ENCODE measurements at places on chromosomes 2 and 18.

- peak; percentile 21 for DNase-seq
Measured at GRCh38 chr2:86249579-86250391, 50.5 kb downstream of the MRPL35 start.

DNA sequence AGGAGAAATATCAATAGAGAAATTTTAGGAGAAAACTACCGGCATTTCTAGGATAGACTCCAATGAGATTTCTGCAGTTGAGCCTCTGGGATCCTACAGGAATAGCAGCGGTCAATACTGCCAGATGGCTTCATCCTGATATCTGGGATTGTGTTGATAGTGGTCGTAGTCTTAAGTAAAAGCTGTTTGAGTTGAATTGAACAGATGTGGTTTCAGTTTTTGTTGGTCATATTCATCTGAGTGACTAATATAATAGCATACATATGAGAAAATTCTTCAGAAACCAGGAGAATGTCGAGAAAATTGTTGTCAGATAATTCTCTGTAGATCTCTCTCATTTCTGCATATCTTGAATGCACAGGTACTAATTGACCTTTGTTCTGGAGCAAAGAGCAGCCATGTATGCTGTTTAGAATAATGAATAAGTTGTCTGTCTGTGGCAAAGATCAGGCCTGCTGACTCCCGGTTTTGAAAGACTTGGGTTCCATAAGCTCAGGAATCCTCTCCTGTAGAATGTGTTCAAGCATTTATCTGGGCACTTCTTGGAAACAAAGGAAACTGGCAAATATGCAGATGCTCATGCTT is 288.1 kb downstream of the TMX3 start:
- DNase-seq: no peak

- no peak for DNase-seq
Measured at GRCh38 chr2:177682836-177683660, 290.5 kb downstream of the AGPS start.

- DNase-seq: no peak
Measured at GRCh38 chr2:109213646-109214433, 84.8 kb downstream of the SH3RF3 start.

DNA sequence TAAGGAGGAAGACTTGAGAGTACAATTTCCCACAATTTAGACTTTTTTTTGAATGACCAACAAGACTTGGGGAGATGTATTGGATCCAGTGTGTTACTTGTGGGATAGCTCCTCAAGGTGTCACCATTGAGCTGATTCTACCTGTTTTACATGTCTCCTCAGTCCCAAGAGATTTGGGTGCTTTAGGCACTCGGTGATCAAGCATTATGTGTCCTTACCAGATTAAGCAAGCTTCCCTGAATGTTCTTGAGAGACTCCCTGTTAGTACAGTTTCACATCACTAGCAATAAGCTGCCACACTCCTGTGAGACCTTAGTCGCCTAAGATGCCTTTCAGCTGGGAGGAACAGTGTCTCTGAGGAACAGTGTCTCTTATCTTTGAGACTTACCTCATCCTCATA is 384.3 kb upstream of the SYT4 start:
- no peak for DNase-seq

DNA sequence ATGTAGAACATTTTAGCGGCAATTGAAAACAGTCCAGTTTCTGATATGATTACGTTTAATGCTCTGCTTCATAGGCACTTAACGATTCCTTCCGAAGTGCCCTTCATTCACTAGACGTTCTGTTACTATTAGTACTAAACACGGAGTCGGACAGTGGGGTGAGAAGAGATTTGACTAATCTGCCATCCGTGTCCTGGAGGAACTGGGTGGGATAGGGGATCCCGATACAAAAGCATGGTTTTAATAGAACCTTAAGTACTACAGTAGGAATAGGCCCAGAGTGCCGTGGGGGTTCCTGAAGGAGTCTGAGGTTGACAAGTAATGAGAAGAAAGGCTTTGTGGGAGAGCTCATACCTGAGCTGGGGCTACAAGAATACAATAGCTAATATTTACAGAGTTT is 631 bp downstream of the MORN2 start:
- no peak for DNase-seq

GRCh38 chr2:239187464-239188253 is 213.2 kb downstream of the HDAC4 start:
- DNase-seq: no peak

- peak; percentile 41 for DNase-seq
Measured at GRCh38 chr2:136384531-136385303, 266.8 kb upstream of the CXCR4 start.

DNA sequence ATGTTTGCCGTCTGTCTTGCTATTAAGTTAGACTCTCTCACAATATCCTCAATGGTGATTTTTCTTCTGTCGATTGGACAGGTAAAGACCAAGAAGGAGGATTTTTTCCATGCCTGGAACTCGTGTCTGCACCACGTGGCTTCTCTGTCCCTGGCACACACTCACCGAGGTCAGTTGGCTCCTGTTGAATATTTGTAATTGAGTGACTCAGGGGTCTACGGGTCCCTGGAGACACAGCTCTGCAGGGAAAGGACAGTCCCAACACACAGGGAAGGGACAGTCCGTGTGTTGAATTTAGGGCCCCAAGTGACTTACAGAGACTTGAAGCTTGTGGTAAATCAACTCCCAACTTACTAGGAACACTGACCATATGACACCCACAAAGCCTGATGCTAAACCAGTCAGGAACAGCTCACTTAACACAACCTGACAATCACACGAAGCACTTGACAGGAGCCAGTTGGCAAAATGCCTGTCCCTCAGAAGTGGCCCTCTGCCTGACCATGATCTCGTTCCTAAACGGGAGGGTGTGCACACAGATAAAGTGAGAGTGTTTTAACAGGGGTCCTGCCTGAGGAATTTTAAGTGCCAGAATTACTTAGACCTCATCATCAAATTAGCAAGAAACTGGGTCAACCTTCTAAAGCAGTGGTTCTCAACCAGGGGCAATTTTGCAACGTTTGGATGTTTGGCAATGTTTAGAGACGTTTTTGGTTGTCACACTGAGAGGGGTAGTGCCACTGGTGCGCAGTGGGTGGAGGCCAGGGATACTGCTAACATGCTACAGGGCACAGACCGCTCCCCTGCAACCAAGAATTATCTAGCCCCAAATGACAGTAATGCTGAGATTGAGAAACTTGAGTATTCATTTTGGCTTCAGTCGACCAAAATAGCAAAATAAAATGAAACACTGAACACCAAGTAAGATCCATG is 88.9 kb upstream of the BCL2L11 start:
- no peak for DNase-seq

GRCh38 chr18:5456577-5457461 is 87.0 kb downstream of the EPB41L3 start:
- DNase-seq: no peak

- DNase-seq: no peak
Measured at GRCh38 chr2:127897531-127898211, 11.9 kb upstream of the AMMECR1L start.

- DNase-seq: no peak
Measured at GRCh38 chr2:169599568-169599967, 15.4 kb downstream of the PPIG start.

DNA sequence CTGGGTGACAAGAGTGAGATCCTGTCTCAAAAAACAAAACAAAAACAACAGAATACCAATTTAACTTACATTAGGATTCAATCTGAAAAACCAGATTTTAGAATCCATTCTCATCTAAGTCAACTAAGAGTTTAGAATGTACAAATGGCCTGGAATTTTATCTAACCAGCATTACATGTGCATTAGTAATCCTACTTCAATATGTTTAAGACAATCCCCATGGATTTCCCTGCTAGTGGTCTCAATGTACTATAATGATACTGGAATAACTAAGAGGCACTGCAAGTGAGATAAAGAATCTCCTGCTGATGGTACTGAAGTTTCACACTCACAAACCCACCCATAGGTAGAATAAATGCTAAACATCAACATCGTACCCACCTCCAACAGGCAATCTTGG is 53.9 kb upstream of the DNER start:
- no peak for DNase-seq

GRCh38 chr18:12327510-12328178 is 19.6 kb downstream of the TUBB6 start:
- DNase-seq: no peak

GRCh38 chr2:157922815-157923214 is 46.7 kb upstream of the ACVR1 start:
- no peak for DNase-seq

- DNase-seq: no peak
Measured at GRCh38 chr2:212276813-212277212, 261.8 kb downstream of the ERBB4 start.

- DNase-seq: peak; percentile 52
Measured at GRCh38 chr2:37344453-37345361, at the start of gene QPCT. TSS of gene QPCT (plus strand) at chr2:37344630. CDS start at chr2:37344732, 102 bp downstream.

DNA sequence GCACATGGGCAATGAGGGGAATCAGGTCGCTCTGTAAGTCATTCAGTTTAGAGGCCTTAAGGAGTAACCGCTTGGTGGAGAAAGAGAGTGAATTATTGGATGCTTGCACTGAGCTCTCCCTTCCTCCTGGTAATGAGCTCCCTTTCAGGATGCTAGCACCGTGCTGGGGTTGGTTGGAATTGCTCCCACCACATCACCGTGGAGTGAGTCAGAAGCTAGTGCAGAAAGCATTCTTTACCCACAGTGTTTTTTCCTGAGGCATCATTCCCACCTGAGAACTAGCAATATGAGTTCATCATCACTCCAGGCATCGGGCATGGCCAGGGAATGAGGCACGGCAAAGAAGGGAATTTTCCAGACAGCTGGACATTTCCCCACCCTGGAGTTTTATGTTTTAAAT is 57.6 kb downstream of the ITGB6 start:
- no peak for DNase-seq

DNA sequence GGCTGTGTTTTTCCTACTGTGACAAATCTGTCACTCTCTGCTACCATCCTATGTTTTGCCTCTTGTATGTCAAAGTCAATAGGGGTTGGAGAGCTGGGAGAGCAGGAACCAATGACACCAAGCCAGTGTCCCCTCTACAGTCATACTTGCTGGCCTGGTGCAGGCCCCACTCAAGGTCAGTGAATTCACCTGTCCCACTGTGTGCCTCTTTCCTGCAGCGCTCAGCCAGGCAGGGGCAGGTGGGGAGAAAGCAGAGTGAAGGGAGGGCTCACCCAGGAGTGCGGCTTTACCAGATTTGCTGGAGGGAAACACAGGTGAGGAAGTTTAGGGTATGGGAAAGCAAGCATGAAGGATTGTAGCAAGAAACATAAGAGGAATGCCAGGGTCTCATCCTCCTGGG is 114.5 kb downstream of the GYPC start:
- no peak for DNase-seq

- DNase-seq: no peak
Measured at GRCh38 chr2:100224988-100225710, 82.8 kb upstream of the AFF3 start.

DNA sequence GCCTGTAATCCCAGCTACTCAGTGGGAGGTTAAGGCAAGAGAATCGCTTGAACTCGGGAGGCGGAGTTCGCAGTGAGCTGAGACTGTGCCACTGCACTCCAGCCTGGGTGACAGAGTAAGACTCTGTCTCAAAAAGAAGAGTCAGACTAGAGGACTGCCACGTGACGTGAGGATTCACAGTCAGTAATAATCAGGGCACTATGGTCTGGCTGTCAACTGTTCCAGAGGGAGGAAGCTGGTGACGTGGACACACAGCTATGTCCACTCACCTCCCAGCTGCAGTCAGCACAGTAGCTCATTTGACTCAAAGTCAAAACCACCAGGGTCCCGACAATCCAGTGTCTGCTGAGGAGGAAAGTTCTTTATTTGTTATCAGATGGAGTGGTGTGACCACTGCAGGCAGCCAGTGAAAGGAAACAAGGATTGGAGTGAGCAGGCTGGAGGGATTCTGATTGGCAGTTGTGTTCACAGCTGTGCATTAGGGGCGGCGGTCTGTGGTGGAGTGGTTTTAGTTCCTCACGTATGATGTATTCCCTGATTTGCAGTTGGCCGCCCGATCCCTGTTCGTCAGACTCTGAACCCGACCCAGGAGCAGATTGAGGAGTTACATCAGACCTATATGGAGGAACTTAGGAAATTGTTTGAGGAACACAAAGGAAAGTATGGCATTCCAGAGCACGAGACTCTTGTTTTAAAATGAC is 37.9 kb downstream of the MOGAT1 start:
- no peak for DNase-seq

- DNase-seq: no peak
Measured at GRCh38 chr2:73339201-73339600, 45.9 kb upstream of the EGR4 start.

DNA sequence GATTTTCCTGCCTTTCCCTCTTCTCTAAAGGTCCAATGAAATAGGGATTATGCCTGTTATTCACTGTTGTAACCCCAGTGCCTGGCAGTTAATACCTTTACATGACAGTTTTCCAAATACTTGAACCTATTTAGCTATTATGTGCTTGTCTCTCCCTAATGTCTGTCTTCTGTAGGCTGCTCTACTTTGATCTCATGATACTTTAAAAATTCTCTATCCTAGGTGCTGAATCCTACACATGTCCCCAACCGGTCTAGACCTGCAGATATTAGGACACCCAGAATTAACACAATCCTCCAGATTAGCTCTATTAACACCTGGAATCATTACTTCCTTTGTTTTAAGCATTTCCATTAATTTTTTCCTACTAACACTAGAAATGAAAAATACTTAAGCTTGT is 7.3 kb downstream of the CEBPZ start:
- DNase-seq: no peak

GRCh38 chr2:206112846-206113547 is 27.0 kb upstream of the INO80D start:
- DNase-seq: no peak

- no peak for DNase-seq
Measured at GRCh38 chr2:86069783-86070339, 35.8 kb downstream of the POLR1A start.

GRCh38 chr2:191410646-191411436 is 165.6 kb downstream of the MYO1B start:
- DNase-seq: no peak

DNA sequence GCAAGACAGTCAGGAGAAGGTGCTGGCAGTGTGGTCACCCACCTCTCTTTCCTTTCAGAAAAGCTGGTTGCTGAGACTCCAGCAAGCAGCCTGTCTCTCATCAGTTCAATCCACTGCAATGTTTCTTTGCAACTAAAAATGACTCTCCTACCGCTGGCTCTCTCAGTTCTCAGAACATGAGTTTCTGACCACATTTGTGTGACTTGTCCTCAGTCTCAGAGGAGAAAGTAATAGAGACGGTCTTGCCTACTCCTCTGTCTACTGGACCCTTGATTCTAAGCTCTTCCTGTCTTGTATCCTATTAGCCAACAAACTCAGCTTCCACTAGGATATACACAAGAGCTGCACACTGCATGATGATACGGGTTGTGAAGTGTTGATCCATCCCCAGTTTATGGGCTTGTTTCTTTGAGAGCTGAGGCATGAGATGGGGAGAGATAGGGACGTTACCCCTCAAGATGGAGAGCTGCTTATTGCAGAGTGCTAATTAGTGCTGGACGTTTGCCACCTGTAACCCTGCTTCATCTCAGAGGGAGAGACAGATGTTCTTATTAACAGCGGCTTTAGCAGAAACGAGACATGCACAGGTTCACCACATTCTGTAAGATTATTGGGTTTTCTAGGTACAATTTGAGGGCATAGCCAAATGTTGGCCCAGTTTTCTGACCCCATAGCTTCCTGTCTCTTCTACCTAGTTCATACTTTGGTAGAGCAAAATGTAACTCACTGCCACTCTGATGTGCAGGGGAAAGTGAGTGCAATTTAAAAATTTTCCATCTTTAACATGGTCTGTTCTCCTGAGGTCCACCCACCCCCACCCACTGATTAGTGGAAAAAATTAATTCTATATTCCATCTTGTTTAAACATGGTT is 32.4 kb upstream of the YWHAQ start:
- DNase-seq: peak; percentile 52

- no peak for DNase-seq
Measured at GRCh38 chr2:100893392-100894104, 73.6 kb downstream of the NPAS2 start.
